ENCODE measurements at places on chromosomes 6 and 20. TPM values are rescaled to one million over a fixed set of nuclear protein-coding genes. Genes with fewer than 3 reads are reported as not detected.

MUC22 gene
- total RNA-seq, result 2.9 TPM

ZC2HC1B gene
- not detected for total RNA-seq

PXT1 gene
- total RNA-seq, result not detected

HLA-A gene
- total RNA-seq, result 691 TPM

TNFRSF6B gene
- total RNA-seq, result 16.7 TPM

ADGRF5 gene
- 10.3 TPM for total RNA-seq

FAM217A gene
- total RNA-seq, result not detected

DEFB132 gene
- total RNA-seq, result not detected

GRCh38 chr20:63578224-63579016, 4.4 kb upstream of the HELZ2 start:
- DNase-seq, result no peak
- H3K4me1 ChIP-seq, result peaks cover 9% of the 10 kb centered on the region
- no peak overlapping the region for H3K27ac ChIP-seq
- no peak overlapping the region for H3K4me3 ChIP-seq

DNA sequence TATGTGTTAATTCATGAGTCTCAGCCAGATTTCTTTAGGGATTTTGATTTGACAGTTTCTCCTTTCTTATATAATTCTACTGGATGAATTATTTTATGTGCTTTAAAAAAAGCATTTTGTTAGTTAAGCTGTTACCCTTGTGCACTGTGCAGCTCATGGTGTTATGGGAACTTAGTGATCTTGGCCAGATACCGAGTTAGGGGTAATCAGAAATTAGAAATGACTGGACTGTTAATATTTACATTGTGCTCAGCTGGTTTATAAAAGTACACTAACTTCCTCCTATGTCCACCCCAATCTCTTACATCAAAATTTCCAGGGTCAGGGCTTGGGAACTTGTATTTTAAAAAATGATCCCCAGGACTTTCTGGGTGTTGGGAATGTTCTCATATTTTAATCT, 260.0 kb downstream of the ZFAND3 start:
- DNase-seq, result no peak
- H3K4me1 ChIP-seq, result peaks cover 23% of the 10 kb centered on the region
- peaks cover under 1% of the 10 kb centered on the region for H3K36me3 ChIP-seq
- no peak overlapping the region for H3K4me3 ChIP-seq
- H3K27ac ChIP-seq, result no peak overlapping the region
- H3K27me3 ChIP-seq, result no peaks in the 10 kb centered on the region

DNA sequence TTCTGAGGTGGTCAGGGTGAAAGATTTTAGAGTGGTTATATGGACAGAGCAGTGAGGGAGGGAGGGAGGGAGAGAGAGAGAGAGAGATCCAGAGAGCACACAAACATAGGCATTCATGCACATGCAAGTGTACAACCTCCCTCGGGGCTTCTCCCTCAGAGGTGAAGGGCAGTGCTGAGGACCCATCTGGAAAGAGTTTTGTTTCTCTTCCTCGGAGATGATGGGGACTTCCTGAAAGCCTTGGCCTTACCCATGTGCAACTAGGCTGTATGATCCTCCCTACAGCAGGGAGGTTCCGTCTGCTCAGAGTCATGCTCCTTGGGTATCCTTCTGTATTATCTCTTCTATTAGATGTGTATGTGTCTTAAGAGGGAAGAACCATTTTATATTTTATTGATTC, 21.4 kb upstream of the TSPYL1 start:
- no peak for DNase-seq
- no peaks in the 10 kb centered on the region for H3K36me3 ChIP-seq
- H3K4me3 ChIP-seq, result no peak overlapping the region
- H3K27me3 ChIP-seq, result no peaks in the 10 kb centered on the region
- H3K27ac ChIP-seq, result no peak overlapping the region
- no peaks in the 10 kb centered on the region for H3K4me1 ChIP-seq

DNA sequence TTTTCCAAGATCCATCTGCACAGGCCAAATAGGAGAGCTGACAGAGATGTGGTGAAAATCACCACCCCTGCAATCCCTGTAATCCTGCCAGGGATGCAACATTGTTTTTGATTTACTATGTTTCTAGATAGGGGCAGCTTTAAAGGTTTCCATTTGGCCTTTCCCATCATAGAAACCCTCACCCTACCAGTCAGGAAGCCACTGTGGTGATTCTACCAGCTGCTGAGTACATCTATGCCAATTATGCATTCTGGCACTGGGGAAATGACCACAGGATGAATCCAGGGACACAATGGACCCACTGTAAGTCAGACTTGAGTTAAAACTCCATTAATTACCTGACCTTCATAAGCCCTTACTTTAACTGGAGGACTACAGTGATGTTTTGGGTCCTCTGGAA, 130.4 kb downstream of the TNFRSF21 start:
- H3K4me1 ChIP-seq, result no peaks in the 10 kb centered on the region
- H3K36me3 ChIP-seq, result no peaks in the 10 kb centered on the region
- no peak overlapping the region for H3K27ac ChIP-seq
- H3K27me3 ChIP-seq, result no peaks in the 10 kb centered on the region
- no peak overlapping the region for H3K4me3 ChIP-seq

- DNase-seq, result no peak
- H3K4me3 ChIP-seq, result no peak overlapping the region
- no peaks in the 10 kb centered on the region for H3K27me3 ChIP-seq
- no peak overlapping the region for H3K27ac ChIP-seq
These were observed 301.1 kb upstream of the QKI start for GRCh38 chr6:163113358-163113962.

- no peaks in the 10 kb centered on the region for H3K27me3 ChIP-seq
- no peaks in the 10 kb centered on the region for H3K36me3 ChIP-seq
- H3K27ac ChIP-seq, result no peak overlapping the region
These were observed 182.1 kb upstream of the SCGN start for GRCh38 chr6:25469797-25470388.

- H3K36me3 ChIP-seq, result no peaks in the 10 kb centered on the region
- no peak for DNase-seq
- no peaks in the 10 kb centered on the region for H3K27me3 ChIP-seq
- H3K4me3 ChIP-seq, result no peak overlapping the region
- no peak overlapping the region for H3K27ac ChIP-seq
These were observed 11.7 kb downstream of the SOD2 start for GRCh38 chr6:159681191-159681880.

DNA sequence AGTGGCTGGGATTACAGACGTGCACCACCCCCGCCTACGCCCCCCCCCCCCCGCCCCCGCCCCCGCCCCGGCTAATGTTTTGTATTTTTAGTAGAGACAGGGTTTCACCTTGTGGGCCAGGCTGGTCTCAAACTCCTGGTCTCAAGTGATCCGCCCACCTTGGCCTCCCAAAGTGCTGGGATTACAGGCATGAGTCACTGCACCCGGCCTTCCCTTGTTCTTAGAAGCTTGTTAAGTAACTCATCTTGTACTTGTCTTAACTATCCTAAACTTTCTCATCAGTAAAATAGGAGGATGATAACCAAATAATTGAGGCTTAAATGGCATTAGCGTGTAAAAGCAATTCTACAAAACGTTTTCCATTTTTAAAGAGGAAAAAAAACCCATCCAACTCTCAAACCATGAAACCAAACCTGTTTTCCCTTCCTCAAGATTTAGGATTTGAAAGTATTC, 4.2 kb downstream of the CDYL start:
- peaks cover 33% of the 10 kb centered on the region for H3K4me1 ChIP-seq
- no peak overlapping the region for H3K4me3 ChIP-seq
- H3K36me3 ChIP-seq, result no peaks in the 10 kb centered on the region
- H3K27ac ChIP-seq, result no peak overlapping the region
- no peaks in the 10 kb centered on the region for H3K27me3 ChIP-seq

DNA sequence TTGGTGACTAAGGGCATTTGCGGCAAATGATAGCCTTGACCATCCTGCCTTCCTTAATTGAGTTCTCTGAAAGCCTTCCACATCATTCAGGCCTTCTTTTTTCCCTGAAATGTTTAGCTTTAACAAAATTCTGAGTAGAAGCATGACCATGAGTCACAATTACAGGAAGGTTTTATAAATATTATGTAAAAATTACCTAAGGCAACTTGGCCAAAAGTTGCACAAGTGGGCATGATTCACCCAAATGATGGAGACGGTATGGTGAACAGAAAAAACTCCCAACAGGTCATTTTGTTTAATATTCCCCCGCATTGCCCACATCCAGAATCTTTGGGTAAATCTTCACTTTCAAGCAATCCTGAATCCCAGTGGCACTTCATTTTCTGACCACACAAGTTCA, 37.0 kb downstream of the MC3R start:
- H3K27ac ChIP-seq, result no peak overlapping the region
- no peak for DNase-seq
- H3K4me1 ChIP-seq, result no peaks in the 10 kb centered on the region

GRCh38 chr6:6494677-6495076, 93.8 kb upstream of the LY86 start:
- H3K36me3 ChIP-seq, result no peaks in the 10 kb centered on the region
- H3K4me3 ChIP-seq, result no peak overlapping the region
- H3K27ac ChIP-seq, result no peak overlapping the region

GRCh38 chr6:35239581-35239980, 20.0 kb upstream of the ZNF76 start:
- H3K4me1 ChIP-seq, result peaks cover 10% of the 10 kb centered on the region
- H3K27ac ChIP-seq, result no peak overlapping the region
- H3K4me3 ChIP-seq, result no peak overlapping the region
- no peaks in the 10 kb centered on the region for H3K27me3 ChIP-seq

DNA sequence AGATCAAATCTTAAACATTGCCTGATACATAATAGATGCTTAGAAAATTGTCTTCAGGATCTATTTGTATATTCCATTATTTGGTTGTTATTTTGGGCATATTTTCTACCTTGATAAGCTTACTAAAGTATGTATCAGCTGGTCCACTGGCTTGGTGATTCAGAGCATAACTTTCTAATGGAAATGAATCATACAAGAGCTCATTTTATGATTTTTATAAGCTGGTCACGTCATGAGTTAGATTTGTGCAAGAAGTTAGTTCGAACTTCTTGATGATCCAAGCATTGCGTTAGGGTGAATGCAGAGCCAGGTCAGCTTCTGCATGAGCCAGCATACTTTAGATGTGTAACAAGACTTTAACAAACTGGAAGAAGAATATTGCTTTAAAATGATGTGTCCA, 144.5 kb upstream of the FLRT3 start:
- no peak for DNase-seq
- no peak overlapping the region for H3K27ac ChIP-seq
- H3K4me1 ChIP-seq, result no peaks in the 10 kb centered on the region
- no peak overlapping the region for H3K4me3 ChIP-seq
- H3K27me3 ChIP-seq, result no peaks in the 10 kb centered on the region
- no peaks in the 10 kb centered on the region for H3K36me3 ChIP-seq

GRCh38 chr20:24943731-24944130, 5.3 kb upstream of the CST7 start:
- no peaks in the 10 kb centered on the region for H3K36me3 ChIP-seq
- H3K27me3 ChIP-seq, result no peaks in the 10 kb centered on the region
- no peak overlapping the region for H3K27ac ChIP-seq
- no peak overlapping the region for H3K4me3 ChIP-seq

DNA sequence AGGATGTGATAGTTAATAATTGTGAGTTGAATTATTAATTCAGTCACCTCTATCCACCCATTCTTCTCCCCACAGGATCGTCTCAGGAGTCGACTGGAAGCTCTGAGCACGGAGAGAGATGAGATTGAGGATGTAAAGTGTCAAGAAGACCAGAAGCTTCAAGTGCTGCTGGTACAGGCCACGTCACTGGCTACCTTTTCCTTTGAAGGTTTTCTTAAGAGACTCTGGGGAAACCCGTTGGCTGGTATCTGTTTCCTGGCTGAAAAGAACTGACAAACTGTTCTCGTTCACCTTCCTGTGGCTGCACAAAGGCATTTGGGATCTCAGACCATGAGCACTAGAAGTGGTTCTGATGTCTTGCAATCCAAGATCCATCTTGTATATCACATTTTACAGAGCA, 3.8 kb downstream of the TRIM15 start:
- H3K4me1 ChIP-seq, result peaks cover 5% of the 10 kb centered on the region
- peaks cover 8% of the 10 kb centered on the region for H3K27me3 ChIP-seq
- no peak overlapping the region for H3K27ac ChIP-seq

DNA sequence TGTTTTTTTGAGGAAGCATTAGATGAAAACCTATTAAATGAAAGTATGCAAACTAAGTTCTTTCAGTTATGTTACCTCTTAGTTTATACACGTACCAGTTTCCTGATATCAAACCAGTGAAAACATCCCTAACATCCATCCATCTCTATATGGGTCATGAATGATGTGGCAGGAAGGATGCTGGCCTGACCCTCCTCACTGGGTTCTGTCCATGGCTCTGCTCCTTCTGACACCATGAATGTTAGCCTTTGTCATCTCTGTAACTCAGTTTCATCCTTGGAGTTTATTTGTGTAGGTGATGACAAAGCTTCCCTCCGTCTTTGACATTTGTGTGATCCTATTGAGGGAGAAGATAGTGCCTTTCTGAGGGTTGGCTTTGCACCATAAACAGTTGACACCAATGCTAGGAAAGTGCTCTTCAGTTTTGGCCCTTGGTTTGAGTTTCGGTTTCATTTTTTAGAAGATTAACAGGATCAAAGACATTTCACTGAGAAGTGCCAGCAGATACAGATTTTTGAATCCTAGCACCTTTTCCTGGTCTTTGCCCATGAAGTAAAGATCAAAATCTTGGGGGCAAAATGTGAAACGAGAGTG, 72.0 kb upstream of the SCGN start:
- no peak for DNase-seq
- H3K4me3 ChIP-seq, result no peak overlapping the region
- H3K27ac ChIP-seq, result no peak overlapping the region
- H3K4me1 ChIP-seq, result no peaks in the 10 kb centered on the region
- H3K36me3 ChIP-seq, result no peaks in the 10 kb centered on the region

DNA sequence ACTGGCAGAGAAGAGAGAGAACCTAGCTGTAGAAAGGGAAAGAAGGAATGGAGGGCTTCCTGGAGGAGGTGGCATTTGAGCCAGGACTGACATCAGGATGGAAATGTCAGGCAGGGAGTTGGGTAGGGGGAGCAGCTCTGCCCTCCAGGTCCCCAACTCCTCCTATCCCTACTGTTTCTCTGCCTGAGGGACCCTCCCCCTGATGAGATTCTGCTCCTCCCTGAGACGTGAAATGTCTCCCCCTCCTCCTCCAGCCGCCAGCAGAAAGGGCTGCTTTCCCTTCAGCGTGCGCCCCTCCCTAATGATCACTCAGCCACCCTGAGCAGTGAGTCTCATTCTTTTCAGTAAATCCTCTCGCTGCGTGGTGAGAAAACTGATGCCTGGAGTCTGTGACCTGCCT, 40.6 kb downstream of the HLA-DPB1 start:
- H3K4me3 ChIP-seq, result no peak overlapping the region
- H3K36me3 ChIP-seq, result no peaks in the 10 kb centered on the region
- no peak for DNase-seq

DNA sequence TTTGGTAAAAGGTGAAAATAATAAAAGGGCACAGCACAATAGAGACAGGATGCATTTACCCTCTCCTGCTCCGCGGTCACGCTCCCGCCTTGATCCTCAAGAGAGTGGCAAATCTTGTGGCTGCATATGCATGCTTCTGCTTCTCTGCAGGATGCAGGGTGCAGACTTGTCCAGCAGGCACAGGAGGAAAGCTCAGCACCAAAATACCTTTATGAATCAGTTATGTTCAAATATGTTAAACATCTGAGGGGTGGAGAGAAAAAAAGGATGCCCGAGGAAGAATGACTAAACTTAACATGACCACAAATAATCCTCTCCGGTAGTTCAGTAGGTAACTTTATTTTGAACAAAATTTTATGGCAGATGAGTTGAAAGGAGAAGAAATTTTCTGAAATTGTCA, 366.1 kb upstream of the SOX4 start:
- H3K4me1 ChIP-seq, result no peaks in the 10 kb centered on the region
- H3K4me3 ChIP-seq, result no peak overlapping the region
- H3K27ac ChIP-seq, result no peak overlapping the region
- no peaks in the 10 kb centered on the region for H3K27me3 ChIP-seq
- H3K36me3 ChIP-seq, result no peaks in the 10 kb centered on the region
- DNase-seq, result no peak

Measured in vagina (tissue), 2 donors.